Psoas muscle (tissue), 8 donors: ENCODE measurements at places on chromosomes 11 and 22. TPM values are rescaled to one million over a fixed set of nuclear protein-coding genes. Genes with fewer than 3 reads are reported as not detected.

DNA sequence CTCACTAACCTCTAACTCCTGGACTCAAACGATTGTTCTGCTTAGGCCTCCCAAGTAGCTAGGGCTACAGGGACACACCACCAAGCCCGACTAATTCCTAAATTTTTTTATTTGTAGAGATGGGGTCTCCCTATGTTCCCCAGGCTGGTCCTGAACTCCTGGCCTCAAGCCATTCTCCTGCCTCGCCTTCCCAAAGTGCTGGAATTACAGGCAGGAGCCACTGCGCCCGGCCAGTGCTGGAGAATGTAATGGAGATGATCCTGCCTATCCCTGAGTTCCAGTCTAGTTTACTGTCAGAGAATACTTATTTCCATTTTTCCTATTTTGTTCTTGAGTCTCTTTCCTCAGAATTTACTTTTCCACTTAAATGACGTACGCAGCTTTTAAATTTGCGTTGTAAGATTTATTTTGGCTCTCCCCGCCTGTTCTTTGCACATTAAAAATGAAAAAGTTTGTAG lies at the start of gene CHEK1:
Gene CHEK1 (plus strand): TSS at position 408 of the 458 bp plus-strand sequence. CDS start 1,606 bp downstream, outside the sequence.
- peak; percentile 47 for DNase-seq

DNA sequence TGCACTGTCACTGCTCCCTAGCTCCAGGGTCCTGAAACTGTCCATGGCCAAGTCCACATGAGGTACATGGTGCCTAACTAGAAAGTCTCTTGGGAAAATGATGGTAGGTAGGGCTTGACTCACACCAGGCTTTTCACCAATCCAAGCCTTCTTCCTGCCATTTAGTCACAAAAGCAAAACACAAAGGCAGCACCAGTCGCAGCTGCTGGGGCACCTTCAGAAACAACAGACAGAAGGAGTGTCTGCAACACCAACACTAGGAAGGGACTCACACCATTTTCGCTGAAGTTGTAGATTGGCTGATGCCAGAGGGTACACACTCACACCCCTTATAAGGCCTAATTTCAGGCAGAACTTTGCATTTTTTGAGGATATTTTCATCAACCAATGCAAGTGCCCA lies 55.7 kb downstream of the SYTL2 start:
- DNase-seq: no peak

- no peak for DNase-seq
Measured at GRCh38 chr11:77410076-77410827, 63.6 kb downstream of the PAK1 start.

DNA sequence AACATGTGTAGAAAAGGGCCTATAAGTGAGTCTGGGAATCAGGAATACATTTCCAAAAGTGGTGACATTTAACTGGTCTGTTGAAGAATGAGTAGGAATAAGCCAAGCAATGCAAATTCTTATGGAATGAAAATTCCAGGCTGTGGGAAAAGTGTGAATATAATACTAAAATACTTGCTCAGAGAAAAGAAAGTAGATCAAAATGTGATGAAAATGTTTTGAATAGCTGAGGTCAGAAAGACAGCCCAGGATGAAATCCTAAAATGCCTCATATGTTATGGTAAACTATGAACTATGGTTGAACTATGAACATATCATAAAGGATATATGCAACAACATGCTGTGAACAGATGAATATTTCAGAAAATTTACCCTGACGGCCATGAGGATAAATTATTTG lies 688.3 kb upstream of the FAT3 start:
- DNase-seq: no peak

- no peak for DNase-seq
Measured at GRCh38 chr22:31872209-31872608, 72.1 kb upstream of the YWHAH start.

- no peak for DNase-seq
Measured at GRCh38 chr11:976431-977160, 50.9 kb downstream of the AP2A2 start.

GRCh38 chr11:45590743-45591142 lies 74.7 kb downstream of the CHST1 start:
- no peak for DNase-seq

DNA sequence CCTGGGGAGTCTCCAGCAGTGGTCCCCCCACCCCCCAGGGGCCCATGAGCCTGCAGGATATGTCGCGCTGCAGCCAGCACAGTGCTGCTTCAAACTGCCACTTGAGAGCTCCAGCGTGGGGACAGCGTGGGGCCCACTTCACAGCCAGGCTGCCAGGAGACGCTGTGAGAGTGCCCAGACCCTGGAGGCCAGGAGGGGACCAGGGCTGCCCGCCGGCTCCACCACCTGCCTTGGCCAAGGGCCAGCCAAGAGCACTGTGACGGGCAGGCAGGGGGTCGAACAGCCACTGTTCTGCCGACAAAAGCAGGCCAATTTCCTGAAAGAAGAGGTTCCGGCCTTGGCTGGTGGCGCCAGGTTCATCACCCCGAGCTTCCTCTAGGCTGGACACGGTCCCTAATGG lies 60.2 kb downstream of the FLRT1 start:
- no peak for DNase-seq

- DNase-seq: no peak
Measured at GRCh38 chr22:45594123-45594941, 77.3 kb upstream of the ATXN10 start.

DNA sequence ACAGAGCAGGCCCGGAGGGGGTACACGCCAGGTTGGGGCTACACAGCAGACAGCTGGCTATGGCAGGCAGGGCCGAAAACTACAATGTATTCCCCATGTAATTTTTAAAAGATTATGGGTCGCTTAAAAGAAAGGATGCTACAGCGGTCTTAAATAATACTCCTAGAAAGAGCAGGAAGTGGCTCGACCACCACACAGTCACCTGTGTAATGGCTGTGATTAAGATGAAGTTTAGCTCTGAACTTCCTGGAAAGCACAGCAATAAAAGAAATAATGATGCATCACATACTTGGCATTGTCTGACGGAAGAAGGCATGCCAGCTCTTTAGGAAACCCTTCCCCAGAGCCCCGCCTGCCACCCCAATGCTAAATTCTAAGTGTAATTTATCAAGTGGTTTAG lies 32.6 kb downstream of the WNT11 start:
- DNase-seq: no peak

- DNase-seq: no peak
Measured at GRCh38 chr11:110982214-110982613, 263.3 kb upstream of the POU2AF2 start.

OTUB1 gene
- 47.8 TPM for total RNA-seq

RIMBP3B gene
- total RNA-seq: 0.08 TPM

PHOX2A gene
- total RNA-seq: not detected

PICALM gene
- 79.8 TPM for total RNA-seq

GRK2 gene
- 46.5 TPM for total RNA-seq
